ENCODE measurements at places on chromosomes 4 and X.

DNA sequence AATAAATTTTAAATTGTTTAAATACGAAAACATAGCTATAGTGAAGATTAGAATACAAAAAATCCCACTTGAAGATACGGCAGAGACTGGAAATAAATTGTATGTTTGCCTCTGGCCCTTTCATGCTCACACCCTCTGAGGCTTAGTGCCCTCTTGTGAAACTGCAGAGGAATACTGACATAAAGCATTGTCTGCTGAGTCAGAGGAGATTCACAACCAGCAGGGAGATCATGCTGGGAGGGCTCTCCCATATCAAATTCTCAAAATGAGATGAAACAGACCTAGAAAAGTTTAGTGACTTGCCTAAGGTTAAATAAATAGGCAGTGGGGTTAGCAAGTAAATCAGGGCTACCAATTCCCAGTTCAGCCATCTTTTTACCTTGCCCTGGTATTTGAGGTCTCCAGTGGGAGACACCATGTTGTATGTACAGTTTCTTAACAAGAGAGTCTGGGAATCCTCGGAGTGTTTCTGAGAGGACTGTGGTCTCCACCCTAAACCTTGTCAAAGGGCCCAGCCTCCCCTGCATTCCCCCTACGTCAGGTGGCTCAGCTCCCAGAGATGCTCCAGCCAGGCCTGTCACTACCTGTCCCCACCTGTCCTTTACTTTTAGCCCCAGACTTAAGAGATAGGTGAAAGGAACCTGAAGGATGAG is 581.4 kb upstream of the DIPK2B start:
- no peak for DNase-seq

- DNase-seq: no peak
Measured at GRCh38 chr4:153028535-153028934, 92.4 kb downstream of the FHDC1 start.

DNA sequence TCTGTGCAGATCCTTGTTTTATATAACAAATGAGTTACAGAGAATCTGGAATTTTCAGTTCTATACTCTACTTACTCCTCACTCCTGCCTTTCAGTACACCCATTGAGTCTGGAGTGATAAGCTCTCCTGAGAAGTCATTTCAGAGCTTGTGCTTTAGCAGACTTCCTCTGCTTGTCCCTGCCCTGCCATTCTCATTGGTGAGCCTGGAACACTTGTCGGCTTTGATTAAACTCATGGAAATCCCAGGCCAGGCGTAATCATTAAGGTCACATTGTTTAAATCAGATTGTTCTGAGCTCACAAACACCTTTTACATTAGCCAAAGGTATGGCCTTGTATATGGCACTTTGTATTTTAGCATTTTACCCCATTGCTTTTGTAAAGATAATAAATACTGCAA is 102.7 kb downstream of the CNKSR2 start:
- DNase-seq: no peak

- DNase-seq: no peak
Measured at GRCh38 chr4:8329859-8330761, 60.6 kb downstream of the HTRA3 start.

DNA sequence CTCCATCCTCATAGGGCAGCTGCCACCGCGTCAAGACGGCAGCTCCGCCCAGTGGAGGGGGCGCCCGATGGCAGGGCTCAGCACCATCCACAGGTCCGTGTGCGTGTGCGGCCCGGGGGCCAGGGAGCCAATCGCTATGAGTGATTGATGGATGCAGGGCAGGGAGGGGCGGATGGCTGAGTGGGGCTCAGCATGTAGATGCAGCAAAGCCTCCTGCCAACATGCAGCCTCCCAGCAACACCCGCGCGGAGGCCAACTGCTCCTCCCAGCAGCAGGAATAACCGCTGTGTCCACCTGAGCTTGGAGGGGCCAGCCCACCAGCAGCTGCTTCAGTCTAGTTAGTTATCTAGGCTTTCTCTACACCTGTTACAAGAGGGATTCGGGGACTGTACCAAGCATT is 77.4 kb downstream of the MTMR1 start:
- no peak for DNase-seq

DNA sequence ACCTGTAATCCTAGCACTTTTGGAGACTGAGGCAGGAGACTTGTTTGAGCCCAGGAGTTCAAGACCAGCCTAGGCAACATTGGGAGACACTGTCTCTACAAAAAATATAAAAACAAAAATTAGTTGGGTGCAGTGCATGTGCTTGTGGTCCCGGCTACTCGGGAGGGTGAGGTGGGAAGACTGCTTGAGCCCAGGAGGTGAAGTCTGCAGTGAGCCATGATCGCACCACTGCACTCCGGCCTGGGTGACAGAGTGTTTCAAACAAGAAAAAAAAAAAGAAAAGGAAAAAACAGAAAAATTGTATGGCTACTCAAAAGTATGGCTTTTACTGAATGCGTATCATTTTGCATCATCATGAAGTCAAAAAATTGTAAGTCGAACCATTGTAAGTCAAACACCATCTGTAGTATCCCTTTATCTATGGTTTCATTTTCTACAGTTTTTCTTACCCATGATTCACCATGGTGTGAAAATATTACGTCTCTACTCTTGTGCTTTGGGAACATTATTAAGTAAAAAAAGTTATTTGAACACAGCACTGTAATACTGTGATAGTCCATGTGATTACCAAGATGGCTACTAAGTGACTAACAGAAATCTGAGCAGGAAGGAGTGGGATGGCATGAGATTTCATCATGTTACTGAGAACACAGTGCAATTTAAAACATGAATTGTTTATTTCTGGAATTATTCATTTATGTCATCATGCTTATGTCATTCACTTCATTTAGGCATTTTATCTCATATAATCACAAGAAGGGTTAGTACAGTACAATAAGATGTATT is 26.5 kb upstream of the MANBA start:
- no peak for DNase-seq

DNA sequence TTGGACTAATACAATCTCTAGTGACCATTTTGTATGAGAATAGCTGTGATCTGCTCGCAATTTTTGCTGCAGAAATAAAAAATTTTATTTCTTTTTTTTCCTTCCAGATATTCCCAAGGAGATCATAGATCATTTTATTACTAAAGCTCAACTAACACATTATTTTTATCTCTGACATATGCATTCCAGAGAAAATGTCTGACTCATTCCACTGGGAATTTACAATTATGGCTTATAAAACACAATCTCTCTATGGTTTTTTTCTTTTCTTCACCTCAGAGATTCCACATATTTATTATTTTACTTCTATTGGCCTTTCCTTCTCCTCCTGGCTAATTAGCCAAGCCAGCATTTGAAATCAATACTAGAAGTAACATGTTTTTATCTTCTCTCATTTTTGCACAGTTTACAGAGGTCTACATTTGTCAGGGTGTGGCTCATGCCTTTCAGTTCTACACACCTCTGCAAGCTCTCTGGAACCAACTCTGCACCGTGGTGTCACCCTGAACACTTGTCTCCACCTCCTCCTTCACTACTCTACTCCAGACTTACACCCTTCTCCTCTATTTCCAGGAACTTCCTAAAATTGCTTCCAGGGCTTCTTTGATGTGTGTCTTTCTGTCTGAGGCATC is 59.8 kb upstream of the GPM6A start:
- no peak for DNase-seq

DNA sequence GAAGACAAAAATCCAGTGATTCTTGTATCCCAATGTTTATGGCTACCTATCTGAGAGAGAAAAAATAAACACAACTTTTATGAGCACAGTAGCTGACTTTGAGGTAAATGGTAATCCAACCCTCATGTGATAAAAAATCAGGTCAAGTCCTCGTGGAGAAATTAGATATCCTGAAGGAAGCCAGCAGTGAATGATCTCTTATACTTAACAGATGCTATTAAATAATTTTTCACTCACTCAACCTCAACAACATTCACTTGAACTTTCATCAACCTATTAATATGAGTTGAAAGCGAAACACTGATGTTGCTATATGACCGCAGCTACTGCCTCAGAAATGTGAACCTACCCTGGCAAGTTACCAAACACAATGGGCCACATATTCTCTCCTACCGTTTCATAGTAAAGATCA is 105.4 kb downstream of the GPC3 start:
- DNase-seq: no peak

GRCh38 chrX:148381603-148382002 is 118.8 kb upstream of the AFF2 start:
- DNase-seq: no peak

GRCh38 chr4:153880983-153881382 is 92.1 kb upstream of the SFRP2 start:
- DNase-seq: no peak

DNA sequence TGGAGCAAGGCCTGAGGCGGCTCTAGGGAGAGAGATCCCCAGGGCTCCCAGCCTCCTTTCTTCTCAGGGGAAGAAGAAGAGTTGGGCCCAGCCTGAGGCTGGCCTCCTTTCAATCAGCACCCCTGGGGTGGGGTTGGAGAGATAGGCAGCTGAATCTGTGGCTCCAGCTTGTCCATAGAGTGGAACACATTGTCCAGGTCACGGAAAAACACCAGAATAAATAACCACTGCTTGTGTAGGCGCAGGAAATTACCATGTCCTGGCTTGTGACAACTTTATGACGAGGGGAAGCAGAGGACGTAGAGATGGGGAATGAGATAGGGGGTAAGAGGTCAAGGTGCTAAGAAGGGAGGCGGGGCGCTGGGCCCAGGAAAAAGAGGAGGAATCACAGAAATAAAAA is 80.8 kb upstream of the EFNB1 start:
- DNase-seq: no peak

GRCh38 chr4:71768123-71768522 is 15.8 kb downstream of the GC start:
- DNase-seq: no peak

DNA sequence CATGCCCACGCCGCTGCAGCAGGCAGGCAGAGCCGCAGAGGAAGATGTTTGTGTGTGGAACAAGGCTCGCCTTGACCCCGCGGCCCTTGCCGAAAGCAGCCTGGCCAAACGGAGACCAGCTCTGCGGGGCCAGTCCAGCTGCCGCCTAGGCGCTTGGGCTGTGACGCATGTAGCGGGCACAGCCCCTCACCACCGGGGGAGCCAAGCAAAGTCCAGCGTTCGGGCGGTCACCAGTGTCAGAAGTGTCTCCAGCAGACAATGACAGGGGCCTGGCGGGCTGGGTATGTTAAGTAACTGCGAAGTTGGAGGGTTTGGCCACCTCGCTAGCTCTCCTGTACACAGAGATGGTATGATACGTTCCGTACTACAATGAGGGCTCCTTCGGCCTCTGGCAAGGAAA is 1.3 kb downstream of the AMER1 start:
- DNase-seq: no peak

GRCh38 chr4:139853309-139853708 is 187.7 kb downstream of the MGST2 start:
- DNase-seq: no peak

GRCh38 chr4:38800366-38800765 is 4.2 kb downstream of the TLR1 start:
- DNase-seq: no peak

- no peak for DNase-seq
Measured at GRCh38 chr4:172666711-172667368, 501.8 kb upstream of the GALNT7 start.

DNA sequence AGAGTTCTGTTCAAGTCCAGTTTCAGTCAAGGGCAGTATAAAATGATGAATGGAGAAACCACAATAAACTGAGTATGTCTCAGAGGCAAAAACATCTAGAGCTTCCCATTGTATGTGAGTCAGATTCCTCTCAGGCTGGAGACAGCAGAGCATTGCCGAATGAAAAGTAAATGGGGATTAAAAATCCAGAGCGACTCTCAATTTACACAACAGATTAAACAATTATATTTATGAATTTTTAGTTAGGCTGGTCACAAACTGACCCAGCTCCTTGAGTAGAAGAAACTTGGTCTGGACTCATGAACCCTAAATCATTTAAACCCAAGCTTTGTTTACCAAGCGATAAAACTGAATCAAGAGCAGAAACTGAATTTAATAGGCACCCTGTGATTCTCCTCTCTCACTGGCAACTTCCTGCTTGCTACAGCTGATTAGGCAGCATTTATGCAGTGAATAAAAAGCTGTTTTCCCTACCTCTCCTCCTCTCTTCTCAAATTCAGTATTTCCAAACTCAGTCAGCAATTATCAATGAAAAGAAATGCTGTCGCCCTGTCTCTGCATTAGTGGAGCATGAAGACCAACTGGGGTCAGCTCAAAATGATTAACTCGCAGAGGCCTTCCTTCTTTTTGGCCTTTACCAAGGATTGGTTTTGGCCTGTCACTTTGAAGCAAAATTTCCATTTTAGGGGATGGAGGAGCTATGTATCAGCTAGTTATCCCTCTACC is 568.0 kb downstream of the PDHA2 start:
- DNase-seq: no peak

DNA sequence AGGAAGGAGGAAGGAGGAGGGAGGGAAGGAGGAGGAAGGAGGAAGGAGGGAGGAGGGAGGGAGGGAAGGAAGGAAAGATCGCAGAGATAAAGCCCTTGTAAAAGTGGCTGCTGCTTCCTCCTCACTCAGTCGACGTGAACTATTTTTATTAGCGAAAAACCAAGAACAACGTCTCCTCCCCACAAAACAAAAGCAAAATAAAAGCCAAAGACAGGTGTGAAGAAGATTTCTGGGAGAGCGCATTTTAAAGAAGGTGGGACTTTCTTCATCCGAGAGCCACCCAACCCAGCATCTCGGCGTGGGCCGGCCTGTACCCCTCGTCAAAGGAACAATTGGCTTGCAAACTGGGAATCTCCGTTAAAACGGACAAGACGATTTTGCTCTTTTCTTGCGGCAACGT is 40.7 kb upstream of the ASMTL start:
- DNase-seq: no peak

DNA sequence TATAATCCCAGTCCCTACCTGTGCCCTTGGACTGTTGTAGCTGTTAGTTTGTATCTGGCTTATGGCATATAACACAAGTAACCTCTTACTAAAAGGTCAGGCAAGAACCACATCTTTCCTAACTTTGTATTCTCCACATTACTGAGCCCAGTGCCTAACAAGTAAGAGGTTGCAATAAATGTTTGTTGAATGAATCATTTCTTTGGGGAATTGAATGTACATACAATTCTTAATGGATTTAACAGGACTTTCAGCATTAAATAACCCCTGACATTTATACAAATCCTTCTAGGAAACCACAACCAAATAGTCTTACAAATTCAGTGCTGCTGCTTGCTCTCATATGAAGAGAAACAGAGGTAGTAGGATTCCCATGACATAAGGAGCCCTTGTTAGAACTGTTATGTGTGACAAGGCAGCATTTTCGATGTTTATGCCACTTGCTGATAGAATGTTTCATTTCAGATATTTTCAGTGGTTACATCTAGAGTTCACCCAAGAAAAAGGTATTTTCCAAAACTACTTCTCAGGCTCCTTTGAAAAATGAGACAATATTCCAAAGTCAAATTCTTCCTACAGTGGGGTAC is 62.0 kb downstream of the MBNL3 start:
- no peak for DNase-seq

- peak; percentile 43 for DNase-seq
Measured at GRCh38 chr4:1081689-1082040, 31.7 kb downstream of the RNF212 start.

- no peak for DNase-seq
Measured at GRCh38 chrX:10240918-10241317, 84.1 kb downstream of the CLCN4 start.

DNA sequence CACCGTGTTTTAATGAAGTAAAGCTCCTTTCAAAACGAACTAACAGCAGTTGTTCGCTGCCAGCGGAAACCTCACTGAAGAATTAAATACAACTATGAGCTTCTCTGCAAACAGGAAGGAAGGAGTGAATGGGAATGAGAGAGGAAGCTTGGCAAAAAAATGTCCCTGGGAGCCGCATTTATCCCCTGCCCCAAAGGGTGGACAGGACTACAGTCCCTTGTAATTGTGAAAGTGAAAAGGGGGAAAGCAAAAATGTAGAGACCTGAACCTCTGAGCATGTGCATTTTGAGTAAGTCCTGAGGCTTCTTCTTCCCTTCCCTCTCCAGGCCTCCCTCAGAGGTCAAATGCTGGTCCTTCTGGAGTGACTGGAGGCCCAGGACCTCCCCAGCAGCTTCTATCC is 53.8 kb upstream of the BMP2K start:
- DNase-seq: no peak

All from stimulated activated CD8-positive, alpha-beta memory T cell treated with anti-CD3 and anti-CD28 coated beads, Interleukin-4, amount 100 ng/mL, for 48 hours (primary cell).